ENCODE measurements at places on chromosomes 6 and 20.

GRCh38 chr6:128513878-128514277, 6.5 kb downstream of the PTPRK start:
- DNase-seq: no peak

GRCh38 chr6:75106426-75106825, 99.4 kb downstream of the COL12A1 start:
- no peak for DNase-seq

- no peak for DNase-seq
Measured at GRCh38 chr20:889106-889505, 27.0 kb downstream of the ANGPT4 start.

GRCh38 chr6:160379466-160379865, 31.3 kb downstream of the SLC22A3 start:
- DNase-seq: no peak

GRCh38 chr6:80553071-80553740, 446.7 kb downstream of the BCKDHB start:
- DNase-seq: no peak

DNA sequence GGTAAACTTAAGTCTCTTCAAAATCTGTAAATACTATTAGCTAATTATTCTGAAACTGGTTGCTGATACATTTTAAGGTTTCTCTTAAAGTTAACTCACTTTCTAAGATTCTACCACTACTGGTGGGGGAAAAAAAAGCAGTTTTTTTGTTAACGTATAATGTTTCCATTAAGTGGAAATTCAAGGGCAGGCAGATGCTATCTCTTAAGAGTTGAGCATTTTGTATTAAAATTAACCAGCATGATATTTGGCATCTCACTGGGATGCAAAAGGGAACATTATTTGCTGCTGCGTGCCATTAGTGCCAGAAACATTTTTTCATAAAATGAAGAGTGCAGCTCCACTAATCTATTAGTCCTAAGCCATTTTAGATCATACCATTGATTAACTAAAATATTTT, 246.2 kb downstream of the PRKN start:
- no peak for DNase-seq

DNA sequence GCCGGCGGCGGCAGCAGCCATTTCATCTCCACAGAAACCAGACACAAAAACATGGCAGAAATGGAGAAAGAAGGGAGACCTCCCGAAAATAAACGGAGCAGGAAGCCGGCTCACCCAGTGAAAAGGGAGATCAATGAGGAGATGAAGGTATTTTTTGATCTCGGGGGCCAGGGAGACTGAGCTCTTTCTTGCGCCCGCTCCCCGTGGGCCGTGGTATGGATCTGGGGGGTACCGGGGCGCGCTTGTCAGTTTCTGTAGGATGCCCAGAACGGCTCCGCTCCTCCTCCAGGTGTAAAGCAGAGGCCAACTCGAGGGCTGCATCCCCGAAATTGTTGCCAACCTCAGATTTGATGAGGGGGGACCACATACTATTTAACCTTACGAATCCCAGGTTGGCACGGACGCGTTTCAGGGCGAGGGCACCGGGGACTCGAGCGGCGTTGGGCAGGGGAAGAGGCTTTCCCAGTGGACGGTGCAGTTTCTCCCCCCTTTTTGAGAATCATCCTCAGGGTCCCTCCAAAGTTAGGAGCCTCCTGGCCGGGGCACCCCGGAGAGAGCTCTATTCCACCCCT, 735 bp downstream of the SOBP start:
- no peak for DNase-seq

GRCh38 chr6:116073765-116074440, 13.2 kb upstream of the FRK start:
- no peak for DNase-seq

DNA sequence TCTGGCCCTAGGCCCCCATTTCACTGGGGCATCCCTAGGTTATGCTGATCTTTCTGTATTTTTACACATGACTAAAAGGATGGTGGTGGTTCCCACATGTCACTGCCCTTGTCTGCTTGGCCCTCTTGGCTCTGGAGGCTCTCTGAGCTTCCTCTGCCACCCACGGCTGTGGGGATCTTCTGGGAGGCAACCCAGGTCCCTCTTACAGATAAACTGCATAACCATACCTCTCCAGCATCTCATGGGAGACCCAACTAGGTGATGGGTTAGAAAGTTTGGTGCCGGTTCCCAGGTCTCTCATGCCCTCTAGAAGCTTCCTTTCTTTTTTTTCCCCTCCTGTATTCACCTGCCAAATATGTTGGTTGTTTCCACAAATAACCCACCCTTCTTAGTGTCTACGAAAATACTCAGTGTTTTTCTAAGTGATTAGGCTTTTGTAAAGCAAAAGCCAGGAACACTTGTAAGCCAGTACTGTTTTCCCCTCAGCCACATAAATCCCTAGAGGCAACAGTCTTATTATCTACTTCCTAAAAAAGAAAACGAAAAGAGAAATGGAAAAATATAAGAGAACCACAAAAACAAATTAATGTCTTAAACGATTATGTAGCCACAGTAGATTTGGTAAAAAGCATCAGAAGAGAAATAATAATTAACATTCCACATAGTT, 71.7 kb upstream of the SMLR1 start:
- no peak for DNase-seq

DNA sequence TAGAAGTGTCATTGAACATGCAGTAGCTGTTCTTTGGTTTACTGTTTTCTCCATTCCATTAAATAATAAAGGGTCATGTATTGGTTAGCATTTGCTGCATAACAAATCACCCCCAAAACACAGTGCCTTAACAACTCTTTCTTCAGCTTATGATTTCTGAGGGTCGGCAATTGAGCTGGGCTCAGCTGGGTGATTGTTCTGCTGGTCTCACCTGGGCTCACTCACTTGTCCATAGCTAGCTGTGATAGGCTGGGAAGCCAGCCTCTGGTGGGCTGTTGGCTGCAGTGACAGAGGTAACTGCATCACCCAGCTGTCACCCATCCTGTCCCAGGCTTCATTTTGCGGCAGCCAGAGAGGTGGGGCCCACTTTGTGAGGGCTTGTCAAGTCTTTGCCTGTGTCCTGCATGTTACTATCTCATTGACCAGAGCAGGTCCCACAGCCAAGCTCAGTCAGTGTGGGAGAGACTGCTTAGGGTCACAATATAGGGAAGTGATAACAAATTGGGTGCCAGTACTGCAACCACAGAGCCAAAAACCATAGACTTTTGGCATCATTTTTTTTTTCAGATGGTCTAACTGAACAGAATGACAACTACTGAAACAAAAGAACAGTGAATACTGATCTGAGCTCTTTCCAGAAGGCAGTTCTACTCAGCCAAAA, 76.9 kb downstream of the SYNDIG1 start:
- no peak for DNase-seq

- DNase-seq: no peak
Measured at GRCh38 chr6:6851949-6852261, 255.9 kb upstream of the RREB1 start.

GRCh38 chr6:113356139-113356538, 501.0 kb upstream of the MARCKS start:
- no peak for DNase-seq

DNA sequence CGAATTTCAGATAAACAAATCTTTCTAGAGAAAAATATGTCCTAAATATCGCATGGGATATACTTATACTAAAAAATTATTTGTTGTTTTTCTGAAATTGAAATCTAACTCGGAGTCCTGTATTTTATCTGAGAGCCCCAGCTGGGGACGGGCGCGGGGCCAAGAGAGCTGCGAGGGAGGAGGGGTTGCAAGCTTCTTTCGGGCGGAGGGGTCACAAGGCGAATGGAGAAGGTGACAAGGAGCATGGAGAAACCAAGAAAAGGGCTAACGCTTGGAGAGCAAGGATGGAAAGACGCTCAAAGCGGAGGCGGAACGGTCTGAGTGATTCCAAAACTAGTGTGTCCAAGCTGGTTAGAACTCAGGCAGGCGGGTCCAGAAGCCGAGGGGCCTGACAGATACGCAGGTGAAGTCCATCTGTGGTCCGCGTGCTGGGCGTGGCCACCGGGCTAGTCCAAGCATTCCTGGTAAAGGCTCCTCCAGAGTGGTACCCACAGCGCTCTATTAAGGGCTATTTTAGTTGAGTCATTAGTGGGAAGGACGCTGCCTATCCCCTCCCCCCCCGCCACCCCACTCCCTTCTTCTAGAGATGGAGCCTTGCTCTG, 41.5 kb upstream of the ZNFX1 start:
- DNase-seq: no peak

DNA sequence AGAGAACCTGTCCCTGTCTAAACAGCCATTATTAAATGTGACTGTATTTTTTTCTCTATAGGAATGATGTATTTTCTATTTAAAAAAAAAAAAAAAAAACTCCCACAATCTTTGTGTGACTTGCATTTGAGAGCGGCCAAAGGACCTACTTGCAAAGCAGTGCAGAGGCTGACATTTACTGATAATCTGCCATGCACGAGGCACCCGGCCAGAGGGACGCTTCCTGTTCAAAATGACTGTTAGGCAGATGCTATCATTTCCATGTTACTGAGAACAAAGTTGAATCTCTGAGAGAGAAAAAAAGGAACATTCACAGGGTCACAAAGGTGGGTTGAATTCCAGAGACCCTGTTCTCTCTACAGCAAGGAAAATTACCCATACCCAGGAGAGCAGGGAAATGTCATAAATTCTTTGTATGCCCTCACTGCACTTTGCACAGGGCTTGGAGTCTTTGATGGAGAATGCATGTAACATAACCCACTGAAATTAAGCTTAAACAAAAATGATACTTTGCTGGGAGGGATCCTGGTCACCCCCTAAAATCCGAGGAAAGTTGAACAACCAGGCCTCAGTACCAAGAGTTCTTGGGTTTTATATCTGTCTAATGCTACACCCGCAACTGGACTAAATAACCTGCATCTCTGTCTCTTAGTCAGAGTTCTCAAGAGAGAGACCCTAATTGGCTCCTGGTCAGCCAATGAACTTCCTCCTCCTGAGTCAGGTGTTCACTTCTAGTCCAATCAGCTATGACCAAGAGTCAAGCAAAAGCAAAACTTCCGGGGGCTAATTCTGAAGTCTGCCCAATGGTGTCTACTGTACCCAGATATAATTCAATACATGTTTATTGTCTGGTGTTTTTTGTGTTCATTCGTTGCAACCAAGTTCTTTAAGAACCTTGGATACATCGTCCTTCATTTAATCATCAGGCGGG, 61.2 kb downstream of the GCLC start:
- DNase-seq: no peak

DNA sequence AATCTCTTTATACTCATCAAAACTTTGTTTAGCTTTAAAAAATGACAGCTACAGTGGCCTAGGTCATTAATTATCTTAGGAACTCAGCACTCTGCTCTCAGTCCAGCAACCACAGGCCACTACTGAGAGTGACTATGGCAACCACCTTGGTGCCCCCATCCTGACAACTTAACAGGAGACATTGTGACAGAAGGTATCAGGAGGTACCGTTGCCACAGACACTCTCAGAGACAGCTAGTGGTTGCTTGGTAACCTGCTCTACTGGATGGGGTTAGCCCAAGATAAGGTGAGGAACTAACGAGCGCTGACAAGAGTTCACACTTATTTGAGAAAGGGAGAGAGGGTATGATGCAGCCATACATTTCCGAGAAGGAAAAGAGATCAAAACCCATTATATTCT, 76.1 kb upstream of the TFAP2D start:
- DNase-seq: no peak

- no peak for DNase-seq
Measured at GRCh38 chr6:155387481-155387880, 68.2 kb downstream of the NOX3 start.

DNA sequence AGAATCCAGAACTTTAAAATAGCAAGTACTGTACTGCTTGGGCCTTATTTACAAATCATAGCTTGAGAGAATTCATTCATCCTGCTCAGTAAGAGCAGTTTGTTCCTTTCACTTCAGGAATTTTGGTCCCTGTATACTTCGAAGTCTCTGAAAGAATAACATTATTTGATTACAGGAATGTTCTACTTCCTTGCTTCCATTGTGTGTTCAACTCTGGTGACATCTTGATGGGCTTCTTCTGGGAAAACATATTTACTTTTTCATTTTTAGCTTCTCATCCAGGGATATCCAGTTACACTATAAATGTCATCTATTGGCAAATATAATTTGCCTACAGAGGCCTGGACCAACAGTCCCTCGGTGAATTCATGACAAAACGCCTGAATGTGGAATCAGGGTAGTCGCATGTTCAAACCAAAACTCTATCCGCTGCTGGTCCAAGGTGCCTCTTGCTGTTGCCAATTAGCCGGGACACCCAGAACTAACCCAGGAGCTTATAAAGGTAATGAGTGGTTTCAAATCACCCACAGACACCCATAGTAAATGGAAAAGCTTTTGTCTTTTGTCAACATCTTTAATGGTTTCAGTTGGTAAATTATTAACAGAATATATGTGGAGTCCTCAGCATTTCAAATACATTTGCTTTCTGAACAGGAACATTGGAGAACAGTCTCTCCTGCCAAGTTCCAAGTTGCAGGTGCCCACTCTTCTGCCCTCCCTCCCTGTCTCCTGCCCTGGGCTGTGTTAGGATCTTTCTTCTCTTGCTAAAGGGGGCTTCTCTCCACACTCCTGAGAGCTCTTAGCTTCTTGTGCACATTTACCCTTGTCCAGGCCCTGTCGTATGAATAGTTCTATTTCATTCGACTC, 162.5 kb upstream of the CITED2 start:
- DNase-seq: no peak

DNA sequence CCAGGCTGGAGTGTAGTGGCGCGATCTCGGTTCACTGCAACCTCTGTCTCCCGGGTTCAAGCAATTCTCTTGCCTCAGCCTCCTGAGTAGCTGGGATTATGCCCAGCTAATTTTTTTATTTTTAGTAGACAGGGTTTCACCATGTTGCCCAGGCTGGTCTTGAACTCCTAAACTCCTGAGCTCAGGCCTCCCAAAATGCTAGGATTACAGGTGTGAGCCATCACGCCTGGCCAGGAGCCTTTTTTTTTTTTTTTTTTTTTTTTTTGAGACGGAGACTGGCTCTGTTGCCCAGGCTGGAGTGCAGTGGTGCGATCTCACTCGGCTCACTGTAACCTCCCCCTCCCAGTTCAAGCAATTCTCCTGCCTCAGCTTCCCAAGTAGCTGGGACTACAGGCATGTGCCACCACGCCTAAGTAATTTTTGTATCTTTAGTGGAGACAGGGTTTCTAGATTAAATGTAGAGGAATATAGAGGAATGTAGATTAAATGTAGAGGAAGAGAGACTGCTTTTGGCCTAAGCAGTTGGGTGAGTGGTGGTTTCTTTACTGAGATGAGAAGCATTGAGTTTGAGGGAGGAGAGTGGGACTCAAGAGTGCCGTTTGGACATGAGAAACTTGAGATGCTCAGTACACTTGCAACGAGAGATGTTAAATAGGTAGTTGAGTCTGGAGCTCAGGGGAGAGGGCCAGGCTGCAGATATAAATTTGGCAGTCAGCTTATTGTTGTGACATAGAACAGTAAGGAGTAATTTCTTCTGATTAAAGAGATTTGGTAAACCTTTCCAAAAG, 16.7 kb downstream of the VAPB start:
- DNase-seq: no peak
